Cerebellar nuclear complex (tissue), 1 donor: ENCODE measurements at places on chromosomes 6 and 20.

DNA sequence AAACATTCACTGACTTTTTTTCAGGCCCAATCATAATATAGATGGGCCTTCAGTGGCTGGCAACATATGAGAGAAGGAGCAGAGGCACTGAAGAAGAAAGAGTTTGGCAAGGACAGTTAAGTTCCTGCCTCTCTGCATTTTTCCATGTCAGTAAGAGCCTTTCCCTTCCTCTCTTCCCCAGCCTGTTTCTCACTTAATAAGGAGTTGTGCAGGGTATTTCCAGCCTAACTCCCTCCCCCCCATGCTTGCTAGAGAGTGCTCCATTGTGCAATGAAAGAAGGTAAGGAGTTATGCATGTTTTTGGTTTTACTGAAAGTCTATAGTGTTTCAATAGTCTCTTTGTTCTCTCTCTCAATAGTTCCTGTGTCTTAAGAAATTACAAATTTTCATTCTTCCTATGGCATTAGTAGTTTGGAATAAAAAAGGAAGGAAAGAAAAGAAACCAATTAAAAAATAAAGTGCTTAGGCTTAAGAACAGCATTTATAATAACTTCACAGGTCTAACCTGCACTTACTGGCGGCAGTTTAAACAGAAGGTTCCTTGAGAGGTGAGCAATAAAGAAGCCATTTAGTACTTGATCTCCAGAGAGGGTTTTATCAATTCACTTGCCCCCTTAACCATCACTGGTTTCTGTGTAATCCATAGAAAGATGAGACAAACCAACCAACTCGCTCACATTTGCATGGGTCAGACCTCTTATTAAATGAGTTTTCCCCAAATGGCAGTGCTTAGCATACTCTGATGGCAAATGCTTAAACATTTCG is 251.1 kb downstream of the PTPRT start:
- DNase-seq, result no peak

GRCh38 chr6:158283304-158283980 is 28.8 kb upstream of the TULP4 start:
- no peak for DNase-seq

DNA sequence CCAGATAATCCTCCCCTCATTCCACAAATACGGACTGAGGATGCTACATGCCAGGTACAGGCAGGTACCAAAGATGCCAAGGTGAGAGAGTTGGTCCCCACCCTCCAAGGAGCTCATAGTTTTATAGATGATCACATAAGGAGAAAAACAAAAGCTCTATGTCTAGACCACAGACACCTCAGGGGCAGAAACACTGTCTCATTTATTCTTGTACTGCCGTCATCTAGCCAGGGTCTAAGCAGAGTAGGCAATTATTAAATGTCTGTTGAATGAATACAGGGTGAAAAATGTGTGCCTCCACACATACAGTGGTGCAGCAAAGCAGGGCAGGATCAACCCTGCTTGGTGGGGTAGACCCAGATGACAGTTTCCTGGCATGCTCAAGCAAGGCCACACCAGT is 439.8 kb upstream of the JARID2 start:
- DNase-seq, result no peak

- DNase-seq, result no peak
These were observed 298.6 kb downstream of the C6orf118 start for GRCh38 chr6:165010556-165011535.

DNA sequence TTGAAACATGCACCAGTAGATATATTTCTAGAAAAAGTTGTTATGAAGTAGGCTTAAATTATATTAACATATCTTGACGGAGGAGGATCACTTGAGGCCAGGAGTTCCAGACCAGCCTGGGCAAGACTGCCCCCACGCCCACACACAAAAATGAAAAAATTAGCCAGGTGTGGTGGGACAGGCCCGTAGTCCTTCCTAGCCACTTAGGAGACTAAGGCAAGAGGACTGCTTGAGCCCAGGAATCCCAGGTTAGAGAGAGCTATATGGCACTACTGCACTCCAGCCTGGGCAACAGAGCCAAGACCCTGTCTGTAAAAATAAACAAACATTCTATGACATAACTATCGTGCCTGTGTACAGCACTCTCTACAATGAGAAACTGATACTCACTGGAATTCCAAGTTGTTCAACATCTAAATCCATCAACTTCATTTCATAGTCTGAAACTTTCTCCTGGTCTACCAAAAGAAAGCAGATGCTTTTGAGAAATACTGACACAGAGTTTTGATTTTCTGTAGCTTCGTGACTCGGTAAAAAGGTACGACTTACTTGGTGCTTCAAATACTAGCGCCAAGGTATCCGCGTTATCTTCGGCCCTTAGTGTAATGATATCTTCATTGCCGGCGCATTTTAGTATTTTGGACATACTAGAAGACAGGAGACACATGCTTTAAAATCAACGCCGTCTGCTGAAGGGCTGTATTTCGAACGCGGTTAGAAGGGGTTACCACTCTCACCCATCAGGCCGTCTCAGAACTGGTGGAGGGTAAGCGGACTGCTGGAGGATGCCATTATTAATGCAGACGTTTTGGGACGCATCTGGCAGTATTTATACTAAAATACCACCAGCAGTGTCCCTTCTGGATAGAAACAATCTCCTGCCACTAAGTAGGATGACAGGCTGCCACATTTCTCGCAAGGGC is 1.3 kb downstream of the PCNA start:
- DNase-seq, result no peak

GRCh38 chr20:50322703-50323131 is 132.1 kb downstream of the CEBPB start:
- DNase-seq, result no peak

GRCh38 chr6:110662490-110663211 is 152.6 kb downstream of the CDK19 start:
- no peak for DNase-seq

- DNase-seq, result no peak
These were observed 49.9 kb downstream of the CLIC5 start for GRCh38 chr6:45965792-45966191.

DNA sequence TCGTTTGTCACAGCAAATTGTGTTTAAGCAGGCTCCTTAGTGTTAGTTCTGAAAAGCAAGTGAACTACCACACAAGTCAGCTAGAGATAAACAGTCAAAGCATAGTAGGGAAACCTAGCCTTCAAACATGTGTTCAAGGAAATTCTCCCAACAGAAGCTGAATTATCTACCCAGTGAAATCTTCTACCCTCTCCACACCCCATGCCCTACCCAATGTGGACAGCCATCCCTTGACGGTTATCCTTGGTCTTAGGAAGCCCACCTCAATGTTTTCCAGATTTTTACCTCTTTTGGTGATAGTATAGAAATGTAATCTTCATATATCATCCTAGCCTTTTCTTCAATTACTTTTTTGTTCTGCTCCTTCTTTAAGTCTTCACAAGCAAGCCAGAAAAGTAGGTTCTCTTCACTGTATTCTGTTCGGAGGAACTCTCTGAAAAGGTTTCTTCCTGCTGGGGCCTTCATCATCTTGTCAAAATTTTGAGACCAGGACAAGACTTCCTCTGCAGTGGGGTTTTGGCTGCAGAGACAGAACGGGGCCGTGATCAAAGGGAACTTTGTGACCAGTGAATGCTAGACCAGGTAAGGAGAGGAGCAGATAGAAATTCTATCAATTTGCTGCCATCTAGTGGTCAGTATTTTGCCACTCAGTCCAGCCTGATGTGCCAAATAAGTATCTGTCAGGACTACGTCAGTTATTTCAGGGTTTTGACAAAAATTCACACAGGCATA is 21.6 kb upstream of the MTRF1L start:
- peak; percentile 28 for DNase-seq

DNA sequence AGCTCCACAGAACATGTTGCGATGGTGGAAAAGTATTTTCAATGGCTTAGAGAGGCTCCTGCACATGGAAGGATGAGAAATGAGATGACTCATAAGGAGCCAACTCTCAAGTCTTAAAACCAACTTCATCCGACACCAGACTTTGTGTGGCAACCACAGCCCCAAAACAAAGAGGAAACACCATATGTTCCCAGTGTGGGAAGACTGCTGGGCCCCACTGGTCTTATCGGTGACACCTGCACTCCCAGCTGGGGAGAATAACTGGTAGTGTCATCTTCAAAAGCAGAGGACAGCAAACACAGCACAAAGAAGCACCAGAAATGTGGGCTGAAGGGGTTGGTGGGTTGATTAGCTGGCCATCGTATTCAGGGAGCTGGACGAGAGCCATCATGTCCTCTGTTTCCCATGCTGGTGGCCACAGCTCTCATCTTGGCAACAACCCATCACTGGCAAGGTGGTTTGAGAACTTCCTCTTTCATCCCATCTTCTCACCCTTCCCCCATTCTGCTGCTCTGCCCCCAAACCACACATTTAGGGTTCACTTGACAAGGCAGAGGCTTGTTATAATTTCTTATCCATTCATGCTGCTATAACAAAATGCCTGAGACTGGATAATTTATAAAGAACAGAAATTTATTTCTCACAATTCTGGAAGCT is 46.0 kb upstream of the TASP1 start:
- no peak for DNase-seq

DNA sequence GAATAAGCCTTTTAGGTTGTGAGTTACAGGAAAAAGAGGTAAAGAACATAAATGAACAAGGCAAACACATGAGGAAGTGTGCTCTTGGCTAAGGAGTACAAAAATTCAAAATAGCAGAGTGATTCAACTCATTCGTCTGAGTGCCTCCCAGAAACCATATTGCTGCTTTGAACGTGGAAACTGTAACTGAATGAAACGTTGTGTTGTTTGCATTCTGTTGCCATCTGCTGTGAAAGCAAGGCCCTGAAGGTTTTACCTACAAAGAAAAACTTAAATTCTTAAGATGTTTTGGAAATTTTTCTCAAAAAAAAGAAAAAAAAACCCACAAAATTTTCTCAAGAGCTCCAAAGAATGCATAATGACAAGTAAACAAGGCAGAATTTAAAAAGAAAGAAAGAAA is 375.4 kb upstream of the HS3ST5 start:
- DNase-seq, result no peak

DNA sequence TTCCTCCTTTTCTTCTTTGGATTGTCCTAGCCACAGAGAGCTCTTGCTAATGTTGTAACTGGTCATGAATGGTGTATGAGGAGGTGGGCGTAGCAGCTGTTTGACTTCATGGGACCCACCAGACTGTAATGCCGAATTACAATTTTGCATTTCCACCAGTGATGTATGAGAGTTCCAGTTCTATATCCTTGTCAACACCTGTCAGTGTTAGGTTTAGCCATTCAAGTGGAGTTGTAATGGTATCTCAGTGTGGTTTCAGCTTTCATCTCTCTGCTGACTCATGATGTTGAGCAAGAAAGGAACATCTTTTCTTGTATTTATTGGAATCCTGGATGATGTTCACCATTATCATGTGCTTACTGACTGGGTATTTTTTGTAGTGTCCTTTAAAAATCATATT is 5.1 kb downstream of the IGF2R start:
- DNase-seq, result no peak

GRCh38 chr6:26571592-26572296 is 25.0 kb upstream of the ABT1 start:
- DNase-seq, result no peak

DNA sequence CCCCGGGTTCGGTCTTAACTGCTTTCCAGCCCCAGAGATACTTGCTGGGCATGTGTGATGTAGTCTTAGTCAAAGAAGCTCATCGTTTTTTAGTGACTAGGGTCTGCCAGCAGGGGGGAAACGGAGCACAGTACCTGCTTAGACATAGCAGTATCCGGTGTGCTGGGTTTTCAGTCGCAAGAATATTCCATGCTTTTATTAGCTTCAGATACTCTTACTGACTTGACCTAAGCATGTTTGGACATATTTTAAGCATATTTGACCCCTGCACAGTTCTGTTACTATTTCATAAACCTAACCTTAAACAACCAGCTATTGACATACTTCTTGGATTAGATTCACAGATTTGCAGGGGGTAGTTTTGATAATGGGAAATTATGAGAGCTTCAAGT is 3.0 kb downstream of the E2F3 start:
- no peak for DNase-seq

GRCh38 chr6:56649053-56649769 is 6.5 kb upstream of the DST start:
- DNase-seq, result no peak

- DNase-seq, result no peak
These were observed 14.7 kb downstream of the DPPA5 start for GRCh38 chr6:73339340-73339739.

GRCh38 chr20:42957018-42957703 is 232.5 kb downstream of the PTPRT start:
- no peak for DNase-seq

GRCh38 chr6:39821742-39822532 is 29.8 kb downstream of the DAAM2 start:
- no peak for DNase-seq

GRCh38 chr20:1893721-1894470 is 1.3 kb upstream of the SIRPA start:
- DNase-seq, result no peak

GRCh38 chr20:16505894-16506293 is 67.4 kb downstream of the KIF16B start:
- DNase-seq, result no peak

- DNase-seq, result no peak
These were observed 4.8 kb upstream of the DHX35 start for GRCh38 chr20:38957235-38957876.

GRCh38 chr6:151425561-151425960 is 26.4 kb downstream of the RMND1 start:
- no peak for DNase-seq

DNA sequence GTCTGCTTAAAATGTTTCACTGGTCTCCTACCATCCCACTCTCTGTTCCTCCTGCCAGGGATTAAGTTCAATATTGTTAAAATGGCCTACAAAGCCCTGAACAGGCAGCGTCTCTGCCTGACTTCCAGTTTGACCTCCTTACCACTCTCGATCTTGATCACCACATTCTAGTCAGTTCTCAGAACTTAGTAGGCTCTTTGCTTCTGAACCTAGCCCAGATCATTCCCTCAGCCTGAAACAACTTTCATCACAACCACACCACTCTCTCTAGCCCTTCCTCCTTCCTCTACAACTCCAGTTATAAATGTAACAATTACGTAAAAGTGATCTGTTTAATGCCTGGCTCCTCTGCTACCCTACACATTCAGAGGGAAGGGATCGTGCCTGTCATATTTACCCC is 53.3 kb downstream of the ATG5 start:
- DNase-seq, result no peak

DNA sequence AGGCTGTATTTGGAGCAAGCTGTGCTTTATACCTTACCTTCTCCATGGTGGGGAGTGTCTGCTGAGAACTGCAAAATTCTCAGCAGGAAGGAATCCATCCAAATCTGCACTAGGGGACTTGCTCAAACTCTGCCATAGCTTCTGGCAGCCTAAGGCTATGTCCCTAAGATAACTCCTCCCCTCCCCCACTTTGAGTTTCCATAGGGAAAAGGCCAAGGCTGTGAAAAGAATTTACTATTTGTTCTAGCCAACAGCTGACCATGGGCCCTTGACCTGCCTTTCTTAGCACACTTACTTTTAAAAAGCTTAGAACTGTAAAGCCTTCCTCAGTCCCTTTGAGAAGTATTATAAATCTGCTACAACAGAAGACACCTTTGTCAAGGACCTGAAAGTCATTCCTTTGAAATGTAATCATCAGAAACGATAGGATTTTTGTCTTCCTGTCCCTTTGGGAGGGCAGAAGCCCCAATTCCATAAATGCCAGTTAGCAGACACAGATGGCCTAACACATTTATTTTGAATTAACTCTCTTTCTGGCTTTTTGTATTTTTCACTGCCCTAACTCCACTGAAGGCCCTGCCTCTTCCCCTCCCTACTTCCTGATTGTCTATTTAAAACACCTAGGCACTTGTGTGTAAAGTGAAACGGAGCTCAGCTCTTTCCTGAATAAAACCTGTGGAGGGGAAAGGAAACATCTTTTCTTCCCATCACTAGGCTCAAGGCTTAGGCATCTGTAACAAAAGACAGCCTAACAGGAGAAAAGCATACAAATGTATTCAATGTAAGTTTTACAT is 157.1 kb downstream of the AKAP7 start:
- DNase-seq, result no peak

GRCh38 chr6:141426400-141426980 is 706.2 kb upstream of the GJE1 start:
- DNase-seq, result no peak
